Activated CD4-positive, alpha-beta memory T cell treated with anti-CD3 and anti-CD28 coated beads, Interleukin-2, amount 10 ng/mL, durations not matched to agents 7 days and 5 days (primary cell): ENCODE measurements at places on chromosomes 6 and 20. TPM values are rescaled to one million over a fixed set of nuclear protein-coding genes. Genes with fewer than 3 reads are reported as not detected.

GRCh38 chr6:37485291-37485702 is 14.4 kb downstream of the CCDC167 start:
- DNase-seq = no peak

GRCh38 chr6:56366141-56366852 is 118.9 kb upstream of the COL21A1 start:
- DNase-seq = no peak

GRCh38 chr6:6712449-6713403 is 124.2 kb downstream of the LY86 start:
- DNase-seq = no peak

DNA sequence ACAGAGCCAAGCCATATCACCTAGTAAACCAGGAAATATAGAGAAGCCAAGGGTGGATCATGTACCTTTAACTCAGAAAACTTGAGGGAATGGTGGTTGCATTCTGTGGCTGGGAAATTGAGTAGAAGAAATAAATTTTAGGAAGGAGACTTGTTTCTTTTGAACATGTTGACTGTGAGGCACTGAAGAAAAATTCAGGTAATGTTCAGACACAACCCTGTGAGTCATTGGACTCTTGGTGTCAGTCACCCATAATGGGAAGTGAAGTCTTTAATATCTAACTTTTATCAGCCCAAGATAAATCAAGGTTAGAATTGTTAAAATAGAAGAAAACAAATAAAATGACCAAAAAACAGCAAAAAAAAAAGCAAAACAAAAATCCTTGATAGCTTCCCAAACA is 98.8 kb upstream of the GRIK2 start:
- no peak for DNase-seq

DNA sequence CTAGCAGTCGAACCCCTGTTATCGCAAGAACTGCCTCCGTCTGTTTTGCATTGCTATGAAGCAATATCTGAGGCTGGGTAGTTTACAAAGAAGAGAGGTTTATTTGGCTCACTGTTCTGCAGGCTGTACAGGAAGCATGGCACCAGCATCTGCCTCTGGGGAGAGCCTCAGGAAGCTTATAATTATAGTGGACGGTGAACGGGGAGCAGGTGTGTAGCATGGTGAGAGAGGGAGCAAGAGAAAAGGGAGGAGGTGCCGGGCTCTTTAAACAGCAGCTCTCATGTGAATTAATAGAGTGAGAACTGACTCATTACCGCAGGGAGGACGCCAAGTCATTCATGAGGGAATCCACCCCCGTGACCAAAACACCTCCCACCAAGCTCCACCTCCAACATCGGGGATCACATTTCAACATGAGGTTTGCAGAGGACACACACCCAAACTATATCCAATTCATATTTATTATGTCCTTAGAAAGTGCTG is 172.6 kb upstream of the KCNG1 start:
- DNase-seq = no peak

DNA sequence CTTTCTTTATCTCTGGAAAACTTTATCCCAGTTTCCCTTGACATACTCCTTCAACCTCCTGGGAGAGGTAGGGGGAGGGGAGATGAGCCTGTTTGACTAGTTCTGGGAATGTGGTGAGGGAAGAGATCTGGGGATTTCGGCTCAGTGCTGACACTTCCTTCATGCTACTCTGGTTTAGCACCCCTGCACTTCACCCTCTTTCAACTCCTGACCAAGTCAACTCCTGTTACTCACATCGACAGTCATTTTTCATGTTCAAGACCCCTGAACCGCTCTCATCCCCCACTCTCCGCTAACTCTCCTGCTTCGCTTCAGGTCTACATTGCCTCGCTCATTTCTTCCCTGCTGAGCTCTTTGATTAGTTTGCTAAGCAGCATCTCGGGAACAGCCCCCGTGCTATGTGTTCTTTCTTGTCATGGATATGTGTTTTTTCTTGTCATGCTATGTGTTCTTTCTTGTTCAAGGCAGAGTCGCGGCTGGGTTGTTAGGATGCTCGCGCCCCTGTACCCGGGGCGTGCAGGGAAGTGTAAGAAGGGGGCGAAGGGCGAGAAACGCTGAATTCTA is 16.6 kb upstream of the TRIM27 start:
- DNase-seq = peak; percentile 43

Gene RAET1L
- not detected for total RNA-seq

Gene CENPW
- 54.3 TPM for total RNA-seq
